ENCODE measurements at places on chromosomes 2 and 18. TPM values are rescaled to one million over a fixed set of nuclear protein-coding genes. Genes with fewer than 3 reads are reported as not detected.

Gene GAL3ST2
- 0.43 TPM for total RNA-seq

Gene FSIP2
- total RNA-seq = 1.8 TPM

Gene HADHB
- 30.4 TPM for total RNA-seq

Gene TET3
- total RNA-seq = 19.7 TPM

Gene SERPINB12
- total RNA-seq = 0.37 TPM
